ENCODE measurements at places on chromosomes 7 and 10.

- DNase-seq = no peak
Measured at GRCh38 chr10:8278099-8278498, 223.6 kb downstream of the GATA3 start.

DNA sequence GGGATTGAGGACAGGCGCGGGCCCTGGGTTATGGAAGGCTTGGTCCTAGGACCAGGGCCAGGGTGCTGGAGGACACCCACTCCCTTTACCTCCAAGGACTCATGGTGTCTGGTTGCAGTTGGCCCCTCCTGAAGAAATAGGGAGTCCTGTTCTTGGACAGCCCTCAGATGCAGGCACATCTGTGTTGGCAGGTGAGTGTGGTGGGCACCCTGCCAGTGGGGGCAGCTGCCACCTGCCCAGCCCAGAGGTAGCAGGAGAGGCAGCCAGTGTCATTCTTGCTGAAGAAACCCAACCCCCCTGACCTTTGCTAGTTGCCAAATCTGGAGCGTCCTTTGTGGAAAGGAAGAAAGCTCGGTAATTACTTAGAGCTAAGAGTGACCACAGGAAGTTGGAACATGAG, 8.3 kb downstream of the GALNT17 start:
- DNase-seq = no peak

- peak; percentile 45 for DNase-seq
Measured at GRCh38 chr7:138738551-138739335, 37.6 kb upstream of the SVOPL start.

GRCh38 chr10:36475746-36476145, 649.7 kb upstream of the ANKRD30A start:
- no peak for DNase-seq

GRCh38 chr7:130598056-130598455, 70.5 kb downstream of the COPG2 start:
- no peak for DNase-seq

DNA sequence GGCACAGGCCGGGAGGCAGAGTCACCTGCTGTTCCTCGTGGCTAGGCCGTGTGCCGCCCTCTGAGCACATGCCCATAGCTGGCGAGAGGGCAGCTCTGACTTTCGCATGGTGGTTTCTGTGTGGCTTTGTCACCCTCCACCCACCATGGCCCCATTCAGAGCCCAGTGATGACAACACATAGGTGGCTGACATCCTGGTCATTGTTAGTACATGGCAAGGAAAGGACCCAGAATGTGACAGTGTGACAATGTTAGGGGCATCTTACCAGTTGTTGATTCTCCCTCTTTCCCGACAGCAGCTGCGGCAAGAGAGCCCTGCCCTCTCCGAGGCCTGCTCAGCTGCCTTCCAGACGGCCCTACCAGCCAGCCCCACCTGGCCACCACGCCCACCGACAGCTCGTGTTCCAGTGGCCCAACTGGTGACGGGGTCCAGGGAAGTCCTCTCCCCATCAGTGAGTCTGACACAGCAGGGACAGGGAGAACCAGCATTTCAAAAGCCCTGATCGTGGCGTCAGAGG, 52.2 kb downstream of the ZNF467 start:
- DNase-seq = no peak

GRCh38 chr7:28707291-28707690, 250.8 kb downstream of the TRIL start:
- no peak for DNase-seq

DNA sequence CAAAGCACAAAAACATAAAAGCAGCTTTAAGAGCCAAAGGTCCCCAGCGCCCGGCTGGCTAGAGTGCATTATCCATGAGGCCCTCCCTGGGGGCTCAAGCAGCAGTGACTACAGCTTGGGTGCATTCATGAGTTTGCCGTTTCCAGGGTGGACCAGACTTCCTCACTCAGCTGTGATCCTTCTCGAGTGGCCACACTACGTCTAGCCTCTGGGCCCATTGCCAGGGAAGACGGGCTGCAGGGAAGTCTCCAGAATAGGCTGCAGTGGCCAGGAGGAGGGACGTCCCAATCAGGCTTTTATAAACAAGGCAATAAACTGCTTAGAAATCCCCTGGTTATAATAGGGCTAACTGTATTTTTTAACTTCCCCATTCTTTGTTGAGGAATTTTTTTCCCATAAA, 89.4 kb upstream of the C1QL3 start:
- no peak for DNase-seq

DNA sequence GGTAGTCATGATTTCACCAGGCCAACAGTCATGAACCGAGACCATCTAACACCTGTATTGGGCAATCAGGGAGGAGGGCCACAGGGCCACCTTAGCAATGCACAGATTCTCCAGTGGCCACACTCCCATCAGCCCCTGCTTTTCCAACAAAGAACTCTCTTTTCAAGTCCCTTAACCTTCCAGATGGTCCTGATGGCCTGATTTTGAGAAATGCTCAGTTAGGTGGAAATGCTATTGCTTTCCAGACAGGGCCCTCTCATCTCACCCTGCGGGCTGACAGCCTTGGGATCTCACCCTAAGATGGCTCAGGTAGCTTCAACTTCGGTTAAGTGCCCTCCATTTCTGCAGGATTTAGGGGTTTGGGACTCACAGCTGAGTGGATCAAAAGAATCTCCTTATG, 131.9 kb upstream of the PRR15 start:
- no peak for DNase-seq

- no peak for DNase-seq
Measured at GRCh38 chr10:11509036-11509435, 102.4 kb downstream of the USP6NL start.

Measured in GM18507 (cell line).